Stimulated activated CD8-positive, alpha-beta memory T cell treated with anti-CD3 and anti-CD28 coated beads, Interleukin-15, amount 100 ng/mL, for 4 hours (primary cell): ENCODE measurements at places on chromosomes 4 and X.
A peak's percentile ranks its signal among the peaks of the same experiment; 100 is the strongest.

DNA sequence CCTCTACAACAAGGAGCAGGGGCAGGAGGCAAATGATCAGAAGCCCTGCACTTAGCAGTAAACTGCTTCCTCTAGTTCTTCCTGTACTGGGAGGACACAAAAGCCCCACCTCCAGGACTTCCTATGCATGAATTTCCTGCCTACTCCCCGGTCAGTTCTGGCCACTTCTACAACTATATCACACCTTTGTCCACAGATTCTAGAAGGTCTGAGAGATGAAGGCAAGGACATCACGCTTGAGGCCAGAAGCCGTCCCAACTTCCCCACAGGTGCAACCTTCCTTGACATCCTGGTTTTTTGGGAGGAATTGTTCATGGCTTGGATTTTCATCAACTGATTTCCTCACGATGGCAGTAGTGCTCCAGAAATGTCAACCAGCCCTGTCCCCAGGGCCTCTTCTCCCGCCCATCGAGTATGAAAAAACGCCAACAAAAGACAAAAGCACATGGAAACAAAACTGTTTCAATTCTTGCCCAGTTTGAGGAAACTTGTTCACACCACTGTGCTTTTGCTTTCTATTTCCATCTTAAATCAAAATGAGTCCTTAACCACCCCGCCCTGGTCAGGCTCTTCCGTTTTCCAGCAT lies 206.5 kb upstream of the STK26 start:
- no peak for DNase-seq

DNA sequence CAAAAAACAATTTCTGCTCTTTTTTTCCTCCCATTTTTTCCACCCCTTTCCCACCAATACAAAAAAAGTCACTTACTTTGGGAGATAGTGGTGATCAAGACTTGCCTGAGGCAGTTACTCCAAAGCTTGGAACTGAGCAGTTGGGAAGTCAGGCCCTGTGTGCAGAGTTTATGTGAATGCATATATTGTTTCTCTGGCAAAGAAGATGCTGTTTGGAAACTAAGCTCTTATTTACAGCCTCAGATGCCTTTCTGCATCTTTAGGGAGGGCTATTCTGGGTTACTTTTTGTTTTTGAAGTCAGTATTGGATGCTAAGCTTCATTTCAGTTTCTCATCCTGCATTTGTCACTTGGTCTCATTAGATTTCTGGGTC lies 136.3 kb downstream of the ZNF330 start:
- no peak for DNase-seq

GRCh38 chr4:118034053-118034785 lies at the start of gene NDST3:
Gene NDST3 (plus strand): TSS chr4:118034486. CDS start chr4:118053911, 19,425 bp downstream.
- DNase-seq, result no peak

- no peak for DNase-seq
Measured at GRCh38 chr4:159685340-159686092, 582.6 kb downstream of the RAPGEF2 start.

DNA sequence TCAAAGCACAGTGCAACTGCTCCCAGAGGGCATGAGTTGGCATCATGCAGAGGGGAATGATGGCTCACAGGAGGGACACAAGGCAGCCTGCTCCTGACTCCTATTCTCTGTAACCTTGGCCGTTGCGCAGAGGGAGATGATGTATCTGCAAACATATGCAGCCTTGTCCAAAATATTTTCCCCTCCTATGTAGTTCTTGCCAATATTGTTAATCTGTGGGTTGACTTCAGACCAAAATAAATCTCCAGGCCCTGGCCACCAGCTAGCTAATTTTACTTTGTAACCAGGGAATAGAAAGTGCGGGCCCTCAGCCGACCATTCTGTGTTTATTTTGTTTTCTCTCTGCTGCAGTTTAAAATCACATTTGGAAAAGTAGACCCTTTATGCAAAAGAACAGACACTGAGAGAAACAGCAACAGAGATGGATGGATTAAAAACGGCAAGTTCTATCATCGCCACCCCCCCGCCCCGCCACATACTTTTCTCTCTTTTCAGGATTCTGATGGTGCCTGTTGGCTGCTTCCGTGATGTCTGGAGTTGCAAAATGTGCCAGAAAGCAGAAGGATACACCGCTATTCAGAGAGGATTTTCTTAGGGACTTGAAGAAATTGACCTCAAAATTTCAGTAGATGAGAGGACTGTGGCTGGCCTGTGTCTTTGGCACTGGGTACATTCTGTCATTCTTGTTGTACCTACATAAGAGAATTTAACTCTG lies 185.3 kb upstream of the BCOR start:
- no peak for DNase-seq

GRCh38 chrX:78074088-78074487 lies 30.0 kb upstream of the PGK1 start:
- DNase-seq, result no peak

DNA sequence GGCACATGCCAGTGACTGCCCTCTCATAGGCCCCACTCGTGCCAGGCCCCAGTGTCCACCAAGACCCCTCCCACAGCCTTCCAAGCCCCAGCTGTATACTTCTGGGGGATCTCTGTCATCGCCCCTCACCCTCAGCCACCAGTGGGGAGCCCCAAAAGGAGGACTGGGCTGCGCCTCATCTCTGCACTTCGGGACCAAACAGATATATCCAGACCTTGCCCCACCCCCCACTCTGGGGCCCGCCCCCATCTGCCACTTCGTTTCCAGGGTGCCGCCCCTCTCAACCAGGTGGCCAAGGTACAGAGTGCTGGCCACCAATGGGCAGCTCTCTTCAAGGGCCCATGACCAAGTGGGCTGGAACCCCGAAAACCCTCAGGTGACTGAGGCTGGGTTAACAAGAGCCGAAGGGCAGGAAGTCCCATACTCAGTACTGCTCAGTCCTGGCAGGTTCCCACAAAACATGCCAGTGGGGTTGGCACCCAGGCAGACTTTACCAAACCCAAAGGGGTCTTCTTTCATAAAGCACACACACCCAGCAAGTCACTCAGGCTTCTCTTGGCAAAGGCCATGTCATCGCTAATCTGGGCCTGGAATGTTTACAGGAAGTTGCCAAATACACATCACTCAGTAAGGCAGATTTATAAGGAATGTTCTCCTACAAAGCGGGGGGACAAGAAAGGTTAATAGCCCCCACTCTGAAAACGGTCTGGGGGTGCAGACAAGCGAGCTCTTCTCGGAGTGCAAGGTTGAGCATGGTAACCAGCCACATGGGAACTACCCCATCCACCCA lies 4.4 kb downstream of the ZFYVE28 start:
- DNase-seq, result no peak

- DNase-seq, result no peak
Measured at GRCh38 chr4:107977966-107978705, 11.6 kb upstream of the HADH start.

DNA sequence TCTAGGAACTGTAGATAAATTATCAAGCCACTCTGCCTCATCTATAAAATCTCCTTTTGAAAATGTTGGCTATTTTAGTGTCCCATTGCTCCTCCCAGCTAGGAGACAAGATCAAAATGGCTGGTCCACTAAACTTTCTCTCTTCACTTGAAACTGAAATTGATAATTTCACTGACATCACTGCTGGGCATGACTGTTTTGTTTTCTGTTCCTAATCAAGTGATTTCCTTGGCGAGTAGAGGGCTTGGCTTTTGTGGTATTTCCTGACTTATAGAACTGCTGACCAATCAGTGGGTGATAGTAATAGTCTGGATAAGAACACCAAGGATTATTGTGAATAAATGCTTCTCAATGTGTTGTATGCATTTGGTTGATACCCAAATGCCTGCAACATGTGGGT lies 2152.9 kb downstream of the ARAP2 start:
- no peak for DNase-seq

- no peak for DNase-seq
Measured at GRCh38 chr4:13703096-13703495, 75.6 kb upstream of the BOD1L1 start.

DNA sequence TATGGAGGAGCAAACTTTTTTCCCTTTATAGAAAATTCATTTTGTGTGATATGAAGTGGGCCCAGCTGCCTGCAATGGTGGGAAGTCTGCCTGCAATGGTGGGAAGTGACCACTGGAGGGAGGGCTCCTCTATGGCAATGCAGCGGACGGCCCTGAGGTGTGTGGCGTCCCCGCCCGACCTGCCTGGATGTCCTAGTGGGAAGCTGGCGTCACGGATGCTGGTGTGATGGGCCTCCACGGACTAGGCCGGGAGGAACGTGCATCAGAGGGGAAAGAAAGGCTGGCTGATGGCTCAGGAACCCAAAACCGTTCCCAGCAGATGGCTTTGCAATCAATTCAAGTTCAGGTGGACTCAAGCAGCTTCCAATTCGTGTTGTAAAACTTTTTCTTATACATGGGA lies 177.9 kb downstream of the AFAP1 start:
- no peak for DNase-seq

- DNase-seq, result peak; percentile 4
Measured at GRCh38 chrX:8743126-8743732, 11.3 kb upstream of the ANOS1 start.

- no peak for DNase-seq
Measured at GRCh38 chrX:10071451-10072144, 85.2 kb upstream of the CLCN4 start.

- DNase-seq, result no peak
Measured at GRCh38 chr4:183362916-183363542, 40.8 kb upstream of the CLDN24 start.

DNA sequence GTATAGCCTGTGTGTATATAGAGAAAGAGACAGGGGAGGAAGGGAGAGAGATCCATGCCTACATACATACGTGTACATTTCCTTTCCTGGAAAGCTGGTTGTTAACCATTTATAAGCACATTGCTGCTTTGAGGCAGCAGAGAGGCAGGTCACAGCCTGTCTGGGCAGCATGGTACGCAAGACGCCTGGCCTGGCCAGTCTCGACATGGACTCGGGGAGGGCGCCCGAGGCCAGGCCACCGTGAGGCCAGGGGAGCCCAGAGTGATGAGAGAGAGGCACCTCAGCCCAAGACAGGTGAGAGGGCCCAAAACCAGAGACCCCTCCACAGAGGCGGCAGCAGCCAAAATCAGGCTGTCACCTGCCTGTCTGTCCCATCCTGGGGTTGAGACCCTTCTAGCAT lies 3.9 kb downstream of the TREX2 start:
- no peak for DNase-seq

DNA sequence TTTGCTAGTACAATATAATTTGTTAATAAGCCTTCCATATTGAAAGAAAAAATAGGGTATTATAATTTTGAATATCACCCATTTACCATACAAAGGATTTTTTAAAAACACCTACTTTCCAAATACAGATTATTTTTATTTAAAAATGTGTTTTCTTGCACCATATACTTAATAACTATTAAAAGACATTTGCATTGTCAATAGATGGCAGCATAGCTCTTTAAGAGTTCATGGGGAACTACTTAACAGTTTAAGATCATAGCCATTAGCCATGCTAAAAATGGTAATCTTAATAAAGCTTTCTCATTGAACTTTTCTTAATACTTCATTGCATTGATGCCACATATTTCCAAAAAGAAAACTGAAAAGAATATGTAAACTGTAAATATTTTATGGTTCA lies 1995.9 kb downstream of the C4orf33 start:
- no peak for DNase-seq

GRCh38 chrX:3938587-3938986 lies 225.1 kb upstream of the PRKX start:
- no peak for DNase-seq

GRCh38 chrX:57155171-57155570 lies 18.0 kb upstream of the SPIN2A start:
- DNase-seq, result no peak

- no peak for DNase-seq
Measured at GRCh38 chr4:26787461-26788340, 72.9 kb upstream of the STIM2 start.

DNA sequence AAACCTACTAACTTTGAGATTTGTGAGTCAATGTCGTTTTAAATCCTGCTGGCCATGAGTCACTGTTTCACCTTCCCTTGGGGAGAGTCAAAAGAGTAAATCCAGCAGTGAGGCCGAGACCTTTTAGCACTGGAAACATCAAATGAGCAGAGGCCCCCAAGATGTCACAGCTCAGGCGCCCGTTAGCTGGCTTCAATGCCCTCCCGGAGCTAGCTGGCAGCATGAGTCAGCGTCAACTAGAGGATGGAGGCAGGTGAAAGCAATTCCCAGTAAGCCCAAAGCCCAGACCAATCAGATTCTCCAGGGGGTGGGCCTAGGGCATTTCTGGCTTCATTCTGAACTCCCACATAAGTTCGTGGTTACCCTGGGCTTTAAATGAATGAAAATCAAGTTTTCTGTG lies 170.9 kb downstream of the CLCN4 start:
- DNase-seq, result no peak

DNA sequence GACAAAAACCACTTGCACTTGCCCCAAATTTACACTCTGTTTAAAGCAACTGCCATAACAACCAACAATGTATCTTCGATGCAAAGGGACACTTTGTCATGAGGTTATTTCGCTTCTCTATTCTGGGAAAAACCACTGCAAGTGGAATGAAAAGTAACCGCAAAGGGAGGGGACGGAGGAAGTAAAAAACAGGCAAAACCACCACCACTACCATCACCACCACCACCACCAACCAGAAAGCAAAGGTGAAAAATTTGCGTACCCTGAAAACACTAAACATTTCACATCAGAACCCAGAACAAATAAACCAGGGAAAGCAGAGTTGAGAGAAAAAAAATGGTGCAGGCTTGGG lies 1.2 kb upstream of the N4BP2 start:
- DNase-seq, result peak; percentile 15

GRCh38 chr4:76206222-76206942 lies 7.2 kb downstream of the SCARB2 start:
- no peak for DNase-seq

- no peak for DNase-seq
Measured at GRCh38 chrX:18294893-18295292, 59.6 kb downstream of the SCML2 start.

DNA sequence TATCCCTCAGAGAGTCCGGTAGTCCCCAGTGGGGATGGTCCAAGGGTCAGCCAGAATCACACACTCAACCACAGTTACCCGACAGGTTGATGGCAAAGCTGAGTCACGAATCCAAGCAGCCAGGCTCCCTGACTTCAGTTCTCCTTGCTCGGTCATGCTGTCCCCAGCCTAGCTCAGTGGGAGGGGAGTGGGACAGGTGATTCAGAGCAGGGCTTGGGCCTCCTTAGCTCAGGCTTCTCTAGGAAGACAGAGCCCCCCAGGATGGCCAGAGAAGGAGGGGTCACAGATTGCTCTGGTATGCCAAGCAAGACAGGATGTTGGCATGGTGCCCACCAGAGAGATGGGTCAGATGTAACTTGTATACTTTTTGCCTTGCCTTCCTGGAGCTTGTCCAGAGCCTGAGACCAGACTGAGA lies 66.5 kb downstream of the EFNB1 start:
- no peak for DNase-seq

DNA sequence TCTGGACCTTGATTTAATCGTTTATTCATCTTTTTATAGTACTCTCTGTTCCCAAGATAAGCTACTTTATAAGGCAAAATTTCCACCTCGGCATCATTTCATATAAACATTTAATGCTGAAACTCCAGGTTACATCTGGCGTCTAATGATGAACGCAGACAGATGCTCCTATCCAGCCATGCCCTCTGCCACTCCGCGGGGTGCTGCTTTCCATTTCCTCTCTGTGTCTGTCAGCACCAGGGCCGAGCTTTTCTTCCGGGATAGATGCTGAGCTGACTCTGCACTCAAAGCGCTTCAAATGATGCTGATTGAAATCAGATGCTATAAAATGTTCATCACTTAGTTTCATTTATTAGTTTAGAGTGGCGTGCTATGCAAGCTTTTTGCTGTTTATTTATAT lies 80.5 kb upstream of the HELT start:
- no peak for DNase-seq
